ENCODE measurements at places on chromosomes 1 and 21.

DNA sequence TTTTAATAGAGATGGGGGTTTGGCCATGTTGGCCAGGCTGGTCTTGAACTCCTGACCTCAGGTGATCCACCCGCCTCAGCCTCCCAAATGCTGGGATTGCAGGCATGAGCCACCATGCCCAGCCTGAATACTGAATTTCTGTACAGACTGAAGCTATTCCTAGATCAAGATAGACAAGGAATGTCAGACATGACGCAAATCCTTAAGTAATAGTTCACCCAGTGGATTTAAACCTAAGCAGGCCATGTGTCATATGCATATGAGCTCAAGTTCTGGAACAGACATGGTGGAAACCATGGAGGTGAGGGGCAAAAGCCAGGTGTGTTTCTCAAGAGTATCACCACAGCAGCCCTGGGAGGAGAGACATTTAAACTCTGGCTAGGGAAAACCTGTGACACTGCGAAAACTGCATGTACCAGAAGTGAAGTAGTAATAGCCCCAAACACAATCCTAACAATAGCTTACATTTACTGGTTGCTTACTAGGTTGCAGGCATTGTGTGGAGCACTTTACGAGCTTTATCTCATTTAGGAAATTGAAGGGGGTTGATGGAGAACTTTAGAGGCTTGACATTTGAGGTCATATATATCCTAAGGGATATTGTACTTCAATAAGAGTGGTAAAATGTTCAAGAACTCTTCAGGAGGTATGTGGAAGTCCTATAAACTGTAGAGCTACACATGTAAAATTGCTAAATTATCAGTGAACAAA, 31.7 kb upstream of the MAN1A2 start:
- DNase-seq = no peak

DNA sequence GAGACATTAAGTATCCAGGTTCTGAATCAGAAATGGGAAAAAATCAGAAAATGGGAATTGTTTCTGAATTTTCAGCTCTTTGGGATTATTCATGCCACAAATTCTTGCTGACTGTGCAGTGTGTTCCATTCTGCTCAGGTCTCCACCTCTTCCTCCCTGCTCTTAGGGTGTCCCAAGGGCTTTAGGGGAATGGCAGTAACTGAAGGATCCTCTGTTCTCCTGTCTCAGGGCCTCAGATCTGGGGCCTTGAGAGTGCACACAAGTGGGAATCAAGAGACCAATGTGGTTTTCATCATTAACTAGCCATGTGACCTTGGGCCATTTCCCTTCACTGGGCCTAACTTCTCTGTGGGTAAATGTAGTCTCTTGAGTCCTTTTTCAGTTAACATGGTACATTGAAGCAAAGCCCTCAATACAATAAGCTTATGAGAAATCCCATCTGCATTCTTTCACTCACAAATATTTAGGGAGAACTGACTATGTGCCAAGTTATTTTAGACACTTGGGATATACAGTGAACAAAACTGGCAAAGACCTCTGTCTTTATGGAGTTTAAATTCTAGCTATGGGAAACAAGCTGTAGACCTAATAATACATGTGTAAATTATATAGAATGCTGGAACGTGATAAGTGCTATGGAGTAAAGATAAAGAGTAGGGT, 75.7 kb upstream of the SPATA6 start:
- no peak for DNase-seq

DNA sequence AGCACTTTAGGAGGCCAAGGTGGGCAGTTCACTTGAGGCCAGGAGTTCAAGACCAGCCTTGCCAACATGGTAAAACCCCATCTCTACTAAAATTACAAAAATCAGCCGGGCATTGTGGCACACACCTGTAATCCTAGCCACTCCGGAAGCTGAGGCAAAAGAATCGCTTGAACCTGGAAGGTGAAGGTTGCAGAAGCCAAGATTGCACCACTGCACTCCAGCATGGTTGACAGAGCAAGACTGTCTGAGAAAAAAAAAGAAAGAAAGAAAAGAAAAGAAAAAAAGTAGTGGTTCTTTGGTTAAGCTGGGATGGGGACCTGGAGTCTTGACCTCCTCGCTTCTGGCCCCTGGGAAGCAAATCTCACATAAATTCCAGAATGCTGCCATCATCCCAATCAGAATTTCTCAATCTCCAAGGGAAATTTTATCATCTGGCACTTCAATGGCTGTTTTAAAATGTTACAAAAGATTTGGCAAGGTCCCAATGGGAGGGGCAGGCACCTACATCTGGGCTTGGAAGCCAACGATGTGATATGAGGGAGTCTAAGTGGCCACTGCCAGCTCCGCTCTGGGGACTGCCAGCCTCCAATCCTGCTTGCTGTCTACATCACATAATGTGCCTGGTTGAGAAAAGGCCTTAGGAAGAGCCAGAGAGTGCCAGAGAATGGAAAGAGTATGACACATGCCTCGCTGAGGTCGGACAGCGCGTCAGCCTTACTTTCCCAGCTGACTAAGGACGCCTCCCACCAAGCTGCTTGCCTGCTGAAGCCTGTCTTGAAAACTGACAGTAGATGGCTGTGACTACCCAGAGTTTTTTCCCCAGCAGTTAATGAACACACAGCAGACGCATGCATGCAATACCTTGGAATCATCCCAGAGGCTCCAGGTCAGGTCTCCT, 42.1 kb upstream of the SRP9 start:
- no peak for DNase-seq

DNA sequence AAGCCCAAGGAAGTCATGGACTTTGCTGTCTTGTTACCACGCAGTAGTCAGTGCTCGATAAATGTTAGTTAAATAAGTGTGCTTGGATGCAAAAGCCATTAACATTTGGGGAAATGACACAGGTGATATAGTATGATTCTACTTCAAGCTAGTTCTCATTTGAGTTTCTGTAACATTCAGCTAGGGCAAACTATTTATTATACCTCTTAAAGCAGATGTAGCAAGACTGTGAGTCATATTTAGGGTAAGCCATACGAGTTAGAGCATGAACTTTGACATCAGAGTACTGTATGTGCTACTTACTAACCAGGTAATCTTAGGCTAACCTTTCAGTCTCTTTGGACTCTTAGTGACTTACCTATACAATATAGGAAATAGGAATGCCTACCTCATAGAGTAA, 21.0 kb downstream of the CLCA4 start:
- DNase-seq = no peak

- no peak for DNase-seq
Measured at GRCh38 chr1:222867316-222867715, 52.5 kb downstream of the DISP1 start.

DNA sequence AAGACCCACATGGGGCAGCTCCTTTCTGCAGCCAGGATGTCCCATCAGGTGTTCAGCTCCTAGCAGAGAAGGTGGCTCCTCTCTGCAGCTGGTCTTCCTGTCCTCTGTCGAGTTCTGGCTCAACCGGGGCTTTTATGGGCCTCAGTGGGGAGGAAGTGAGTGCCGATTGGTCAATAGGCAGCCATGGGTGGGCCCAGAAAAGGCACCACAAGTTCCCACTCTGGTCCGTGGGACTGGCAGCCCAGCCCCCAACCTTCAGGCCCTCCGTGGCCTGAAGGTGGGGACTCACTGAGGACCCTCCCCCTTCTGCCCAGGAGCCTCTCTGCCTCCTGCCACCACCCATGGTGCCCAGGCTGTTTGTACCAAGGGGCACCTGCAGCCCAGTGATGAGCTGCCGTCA, 161.7 kb upstream of the DUSP10 start:
- DNase-seq = no peak

GRCh38 chr1:67138813-67139499, 4.2 kb upstream of the C1orf141 start:
- DNase-seq = no peak

- no peak for DNase-seq
Measured at GRCh38 chr1:48808496-48808895, 31.8 kb upstream of the BEND5 start.

DNA sequence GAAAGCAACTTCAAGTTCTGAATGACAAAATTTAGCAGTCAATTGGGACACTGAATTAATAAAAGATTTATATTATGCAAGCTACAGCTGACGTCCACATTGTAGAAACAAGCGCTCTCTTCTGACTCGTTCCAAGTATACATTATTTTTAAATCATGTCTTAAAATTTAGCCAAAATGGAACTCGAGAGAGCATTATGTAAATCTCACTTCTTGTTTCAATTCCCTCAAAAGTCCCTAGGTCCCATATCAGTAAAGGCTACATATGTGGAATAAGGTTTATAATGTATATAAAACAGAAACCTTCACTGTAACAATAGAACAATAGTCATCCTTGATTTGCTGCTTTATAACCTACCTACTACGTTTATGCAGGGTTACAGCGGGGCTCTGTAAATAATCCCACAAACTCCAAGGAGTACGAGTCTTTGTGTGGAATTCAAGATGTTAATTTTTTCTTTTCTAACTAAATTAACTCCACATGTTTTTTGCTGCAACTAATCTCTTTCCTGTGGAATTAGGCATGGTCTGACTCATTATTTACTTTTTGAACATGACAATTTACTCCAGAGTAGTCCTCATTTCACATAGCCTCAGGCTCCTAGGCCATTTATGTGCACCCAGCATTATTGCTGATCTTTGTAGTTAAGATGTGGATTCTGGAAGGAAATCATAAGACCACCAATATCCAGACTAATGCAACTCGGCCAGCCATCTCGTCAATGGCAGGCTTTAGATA, 785.1 kb downstream of the LTN1 start:
- DNase-seq = no peak

DNA sequence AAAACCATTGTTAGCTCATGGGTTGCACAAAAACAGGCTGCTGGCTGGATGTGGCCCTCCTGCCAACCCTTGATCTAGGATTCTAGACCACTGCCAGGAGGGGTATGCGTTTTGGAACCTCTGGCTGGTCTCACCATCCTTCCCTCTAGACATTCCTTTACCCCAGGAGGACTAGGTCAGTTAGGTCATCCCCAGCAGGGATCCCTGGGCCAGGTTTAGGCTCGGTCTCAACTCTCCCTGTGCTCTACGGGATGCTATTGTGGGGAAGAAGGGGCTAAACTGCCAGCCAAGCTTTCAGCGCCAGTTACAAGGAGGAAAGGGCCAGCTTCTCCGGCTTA, 22.7 kb downstream of the SLC2A1 start:
- no peak for DNase-seq

DNA sequence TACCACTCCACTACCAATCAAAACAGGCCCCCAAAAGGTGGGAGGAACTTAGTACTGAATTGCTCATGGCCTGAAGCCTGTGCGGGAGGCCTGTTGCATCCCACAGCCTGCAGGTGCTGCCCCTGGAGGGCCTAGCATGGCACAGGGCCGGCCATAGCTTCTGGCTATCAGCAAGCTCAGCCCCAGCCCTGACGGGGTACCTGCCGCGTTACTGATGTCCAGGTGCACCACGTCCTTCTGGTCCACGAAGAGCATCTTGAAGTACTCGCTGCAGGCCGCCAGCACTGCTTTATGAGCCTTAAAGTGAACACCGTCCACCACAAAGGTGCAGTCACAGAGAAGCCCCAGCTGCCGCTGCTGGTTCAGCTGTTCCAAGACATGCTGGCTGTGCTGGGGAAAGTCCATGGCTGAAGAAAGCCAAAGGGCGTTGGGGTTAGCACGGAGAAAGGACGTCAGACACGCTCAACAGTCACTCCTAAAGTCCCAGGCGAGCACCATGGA, 27.8 kb downstream of the ZBTB17 start:
- DNase-seq = no peak
